ENCODE measurements at places on chromosomes 2 and 18. TPM values are rescaled to one million over a fixed set of nuclear protein-coding genes. Genes with fewer than 3 reads are reported as not detected.
A peak's percentile ranks its signal among the peaks of the same experiment; 100 is the strongest.

DNA sequence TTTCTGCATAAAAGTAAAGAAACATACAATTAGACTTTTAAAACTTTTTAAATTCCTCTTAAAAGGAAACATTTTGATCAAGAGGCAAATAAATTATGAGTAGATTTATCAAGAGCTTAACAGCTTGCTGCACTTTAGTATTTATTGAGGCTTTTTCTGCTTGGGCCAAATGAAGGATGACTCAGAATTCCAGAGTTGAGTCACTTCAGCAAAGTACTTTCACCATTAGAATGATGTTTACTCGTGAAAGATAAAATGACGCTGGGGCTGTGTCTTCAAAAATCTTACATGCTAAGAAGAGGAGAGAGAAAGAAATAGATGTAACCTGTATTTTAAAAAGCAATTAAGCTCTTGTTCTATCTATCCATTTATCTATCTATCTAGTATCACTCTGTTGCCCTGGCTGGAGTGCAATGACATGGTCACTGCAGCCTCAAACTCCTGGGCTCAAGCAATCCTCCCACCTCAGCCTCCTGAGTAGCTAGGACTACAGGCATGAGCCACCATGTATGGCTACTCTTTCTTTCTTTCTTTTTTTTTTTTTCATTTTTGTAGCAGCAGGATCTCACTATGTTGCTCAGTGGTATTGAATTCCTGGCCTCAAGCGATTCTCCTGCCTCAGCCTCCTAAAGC, 75.3 kb upstream of the RIOK3 start:
- DNase-seq, result peak; percentile 67
- H3K4me3 ChIP-seq, result peak overlapping the region; percentile 25
- peak overlapping the region; percentile 81 for H3K27ac ChIP-seq
- peaks cover 16% of the 10 kb centered on the region for H3K4me1 ChIP-seq

The GAREM1 gene
- total RNA-seq, result not detected

- peaks cover 4% of the 10 kb centered on the region for H3K27me3 ChIP-seq
- peaks cover 8% of the 10 kb centered on the region for H3K4me1 ChIP-seq
- no peaks in the 10 kb centered on the region for H3K36me3 ChIP-seq
- peak overlapping the region; percentile 43 for H3K27ac ChIP-seq
- no peak overlapping the region for H3K4me3 ChIP-seq
- no peak for DNase-seq
Observed at GRCh38 chr2:207632575-207633493, 7.6 kb upstream of the METTL21A start.

DNA sequence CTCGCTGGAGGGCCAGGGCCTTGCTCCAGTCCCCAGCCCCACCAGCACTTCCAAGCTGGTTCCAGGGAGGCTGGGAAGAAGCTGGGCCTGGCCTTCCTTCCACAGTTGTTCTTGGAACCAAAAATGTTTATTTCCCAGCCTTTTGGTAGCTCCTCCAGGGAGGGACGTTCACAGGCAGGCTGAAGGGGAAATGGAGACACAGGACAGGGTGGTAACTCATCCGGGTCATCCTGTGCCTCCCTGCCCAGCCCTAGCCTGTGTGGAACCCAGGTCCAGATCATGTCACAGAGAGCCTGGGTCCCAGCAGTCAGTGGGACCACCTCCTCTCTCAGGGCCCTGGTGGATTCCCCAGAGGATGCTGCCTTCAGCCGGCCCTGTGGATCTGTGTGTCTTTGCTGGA, 12.5 kb upstream of the ARMC9 start:
- no peaks in the 10 kb centered on the region for H3K4me1 ChIP-seq
- H3K27me3 ChIP-seq, result peaks cover 19% of the 10 kb centered on the region
- no peak overlapping the region for H3K27ac ChIP-seq
- no peak overlapping the region for H3K4me3 ChIP-seq
- no peaks in the 10 kb centered on the region for H3K36me3 ChIP-seq

- peak overlapping the region; percentile 51 for H3K4me3 ChIP-seq
- H3K36me3 ChIP-seq, result peaks cover 57% of the 10 kb centered on the region
- H3K27me3 ChIP-seq, result no peaks in the 10 kb centered on the region
- DNase-seq, result peak; percentile 66
- H3K27ac ChIP-seq, result peak overlapping the region; percentile 42
Observed at GRCh38 chr2:130376433-130377293, 20.8 kb downstream of the PTPN18 start.

DNA sequence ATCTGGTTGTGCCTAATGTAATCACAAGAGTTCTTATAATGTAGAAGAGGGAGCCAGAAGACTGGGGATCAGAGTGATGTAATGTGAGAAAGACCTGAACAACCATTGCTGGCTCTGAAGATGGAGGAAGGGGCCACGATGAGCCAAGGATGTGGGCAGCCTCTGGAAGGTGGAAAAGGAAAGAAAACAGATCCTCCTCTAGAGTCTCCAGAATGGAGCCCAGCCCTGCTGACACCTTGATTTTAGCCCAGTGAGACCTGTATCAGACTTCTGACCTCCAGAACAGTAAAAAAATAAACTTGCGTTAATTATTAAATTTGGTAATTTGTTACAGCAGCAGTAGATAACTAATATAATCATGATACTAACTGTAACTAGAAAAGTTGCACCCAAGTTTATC, 3.1 kb downstream of the RBKS start:
- H3K4me1 ChIP-seq, result peaks cover 31% of the 10 kb centered on the region
- H3K4me3 ChIP-seq, result no peak overlapping the region
- no peak for DNase-seq
- H3K27ac ChIP-seq, result no peak overlapping the region

DNA sequence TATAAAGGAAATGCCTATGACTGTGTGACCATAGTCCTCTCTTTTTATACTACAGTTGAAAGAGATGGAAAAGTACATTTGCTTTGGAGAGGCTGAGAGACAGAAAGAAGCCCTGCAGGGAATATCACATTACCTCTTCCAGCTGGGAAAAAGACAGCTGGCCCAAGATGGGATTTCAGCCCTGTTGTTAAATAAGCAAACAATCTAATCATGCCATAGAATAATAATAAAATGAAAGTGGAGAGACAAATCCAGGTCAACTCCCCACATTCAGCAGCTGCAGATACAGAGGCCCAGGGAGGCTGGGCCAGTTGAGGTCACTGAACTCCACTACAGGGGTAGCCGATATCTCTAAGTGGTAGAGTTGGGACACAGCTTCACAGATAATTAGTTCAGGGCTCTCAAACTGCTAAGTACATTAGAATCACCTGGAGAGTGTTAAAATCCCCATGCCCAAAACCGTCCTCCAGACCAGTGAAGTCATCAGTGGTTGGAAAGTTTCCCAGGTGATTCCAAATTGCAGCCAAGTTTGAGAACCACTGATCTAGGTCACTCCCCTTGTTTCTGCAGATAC, 81.9 kb downstream of the MOGAT1 start:
- H3K27ac ChIP-seq, result no peak overlapping the region
- H3K4me1 ChIP-seq, result peaks cover 16% of the 10 kb centered on the region
- no peak overlapping the region for H3K4me3 ChIP-seq
- DNase-seq, result no peak

DNA sequence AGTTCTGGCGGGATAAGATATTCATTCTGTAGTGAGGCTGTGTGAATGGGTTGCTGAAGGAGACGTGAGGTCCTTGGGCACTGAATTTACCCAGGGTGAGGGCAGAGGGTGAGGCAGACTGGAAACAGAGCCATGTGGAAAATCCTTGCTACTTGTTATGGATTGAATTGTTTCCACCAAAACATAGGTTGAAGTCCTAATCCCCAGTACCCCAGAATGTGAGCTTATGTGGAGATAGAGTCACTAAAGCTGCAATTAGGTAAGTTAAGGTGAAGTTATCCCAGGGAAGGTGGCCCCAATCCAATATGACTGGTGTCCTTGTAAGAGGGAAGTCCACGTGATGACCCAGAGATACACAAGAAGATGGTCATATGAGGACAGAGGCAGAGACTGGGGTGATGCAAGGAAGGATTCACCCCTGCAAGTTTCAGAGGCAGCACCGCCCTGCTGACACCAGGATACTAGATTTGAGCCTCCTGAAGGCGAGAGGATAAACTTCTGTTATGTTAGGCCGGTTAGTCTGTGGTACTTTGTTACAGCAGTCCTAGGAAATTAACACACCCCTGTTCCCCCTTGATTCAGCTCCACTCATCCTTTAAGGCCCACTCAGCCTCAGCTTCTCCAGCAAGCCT, 289.4 kb upstream of the MEX3C start:
- no peak for DNase-seq
- no peak overlapping the region for H3K27ac ChIP-seq
- no peaks in the 10 kb centered on the region for H3K4me1 ChIP-seq
- no peak overlapping the region for H3K4me3 ChIP-seq
- H3K36me3 ChIP-seq, result no peaks in the 10 kb centered on the region
- no peaks in the 10 kb centered on the region for H3K27me3 ChIP-seq

DNA sequence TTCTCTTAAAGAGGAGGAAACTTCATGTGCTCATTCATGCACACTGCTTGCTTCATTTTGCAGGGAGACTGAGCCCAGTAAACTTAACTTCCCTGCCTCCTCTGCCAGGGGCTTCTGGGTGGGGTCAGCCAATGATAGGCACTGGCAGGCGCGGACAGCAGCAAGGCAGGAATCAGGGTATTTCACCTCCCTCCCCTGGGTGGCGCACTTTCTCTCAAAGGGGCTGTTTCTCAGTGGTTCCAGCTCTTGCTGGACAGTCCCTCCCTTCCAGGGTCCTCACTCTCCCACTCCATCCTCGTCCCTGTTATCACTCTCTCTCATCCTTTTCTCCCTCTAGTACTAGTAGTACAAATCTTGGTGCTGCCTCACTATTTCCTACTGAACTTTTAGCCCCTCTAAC, 320.5 kb upstream of the ZNF521 start:
- H3K4me3 ChIP-seq, result no peak overlapping the region
- H3K36me3 ChIP-seq, result no peaks in the 10 kb centered on the region
- H3K27ac ChIP-seq, result no peak overlapping the region
- DNase-seq, result no peak
- H3K4me1 ChIP-seq, result no peaks in the 10 kb centered on the region
- no peaks in the 10 kb centered on the region for H3K27me3 ChIP-seq

The MAPK4 gene
- not detected for total RNA-seq

The TMEM178A gene
- total RNA-seq, result not detected

- no peaks in the 10 kb centered on the region for H3K27me3 ChIP-seq
- no peaks in the 10 kb centered on the region for H3K4me1 ChIP-seq
- no peak overlapping the region for H3K27ac ChIP-seq
Observed at GRCh38 chr18:27619906-27620305, 434.8 kb upstream of the CHST9 start.

- H3K27me3 ChIP-seq, result peaks cover 19% of the 10 kb centered on the region
- H3K4me3 ChIP-seq, result no peak overlapping the region
- peaks cover 3% of the 10 kb centered on the region for H3K36me3 ChIP-seq
- H3K4me1 ChIP-seq, result peaks cover 2% of the 10 kb centered on the region
Observed at GRCh38 chr18:33579349-33580215, 1.6 kb downstream of the ASXL3 start.

The LYG2 gene
- total RNA-seq, result not detected

GRCh38 chr2:151260573-151261230, 961 bp downstream of the RBM43 start:
- peak overlapping the region; percentile 99 for H3K27ac ChIP-seq
- no peak for DNase-seq
- peaks cover 2% of the 10 kb centered on the region for H3K27me3 ChIP-seq

- H3K36me3 ChIP-seq, result peaks cover 38% of the 10 kb centered on the region
- no peaks in the 10 kb centered on the region for H3K27me3 ChIP-seq
- no peak overlapping the region for H3K4me3 ChIP-seq
- no peak for DNase-seq
Observed at GRCh38 chr2:143611336-143611735, 482.1 kb downstream of the ARHGAP15 start.

GRCh38 chr2:222760301-222760897, 88.9 kb downstream of the MOGAT1 start:
- peaks cover 8% of the 10 kb centered on the region for H3K27me3 ChIP-seq
- no peak for DNase-seq
- peaks cover 2% of the 10 kb centered on the region for H3K4me1 ChIP-seq
- no peak overlapping the region for H3K4me3 ChIP-seq

- H3K27me3 ChIP-seq, result peaks cover 2% of the 10 kb centered on the region
- H3K36me3 ChIP-seq, result no peaks in the 10 kb centered on the region
- no peak for DNase-seq
Observed at GRCh38 chr2:191907545-191907944, 60.7 kb upstream of the CAVIN2 start.

- H3K36me3 ChIP-seq, result no peaks in the 10 kb centered on the region
- H3K27ac ChIP-seq, result no peak overlapping the region
- no peak overlapping the region for H3K4me3 ChIP-seq
- H3K27me3 ChIP-seq, result peaks cover 3% of the 10 kb centered on the region
- no peaks in the 10 kb centered on the region for H3K4me1 ChIP-seq
- no peak for DNase-seq
Observed at GRCh38 chr2:151729837-151730236, 4.4 kb downstream of the NEB start.

GRCh38 chr18:3367491-3368091, 82.4 kb upstream of the TGIF1 start:
- no peak overlapping the region for H3K4me3 ChIP-seq
- H3K27ac ChIP-seq, result no peak overlapping the region
- no peaks in the 10 kb centered on the region for H3K4me1 ChIP-seq
- H3K36me3 ChIP-seq, result no peaks in the 10 kb centered on the region
- DNase-seq, result no peak

- peaks cover 84% of the 10 kb centered on the region for H3K27me3 ChIP-seq
- no peak for DNase-seq
- peaks cover 9% of the 10 kb centered on the region for H3K4me1 ChIP-seq
Observed at GRCh38 chr2:113276216-113276760, 2.4 kb downstream of the PAX8 start.

DNA sequence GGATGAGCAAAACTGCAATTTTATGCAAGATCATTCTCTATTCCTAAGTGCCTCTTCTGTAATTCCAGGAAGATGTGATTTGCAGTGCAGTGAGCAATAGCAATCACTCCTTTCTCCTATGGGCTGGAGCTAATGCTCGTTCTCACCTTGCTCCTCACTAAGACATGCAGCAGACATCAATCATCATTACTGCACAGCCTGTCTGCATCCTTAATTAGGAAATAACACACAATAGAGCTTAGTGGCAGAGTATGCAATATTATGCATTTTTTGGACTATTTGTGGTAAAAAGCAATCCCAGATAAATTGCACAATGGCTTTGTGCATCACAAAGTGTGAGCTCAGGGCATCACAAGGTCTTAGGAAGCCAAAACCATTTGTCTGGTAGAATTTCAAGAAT, 32.6 kb upstream of the RAPH1 start:
- DNase-seq, result no peak
- H3K27ac ChIP-seq, result no peak overlapping the region
- H3K4me1 ChIP-seq, result peaks cover 6% of the 10 kb centered on the region
- no peaks in the 10 kb centered on the region for H3K36me3 ChIP-seq
- H3K27me3 ChIP-seq, result peaks cover 30% of the 10 kb centered on the region
- no peak overlapping the region for H3K4me3 ChIP-seq

GRCh38 chr2:4528773-4529172, 825.4 kb downstream of the DCDC2C start:
- H3K4me3 ChIP-seq, result no peak overlapping the region
- no peaks in the 10 kb centered on the region for H3K36me3 ChIP-seq
- no peaks in the 10 kb centered on the region for H3K4me1 ChIP-seq

The USP37 gene
- 45.5 TPM for total RNA-seq

- H3K27ac ChIP-seq, result no peak overlapping the region
- peaks cover 2% of the 10 kb centered on the region for H3K4me1 ChIP-seq
- H3K4me3 ChIP-seq, result no peak overlapping the region
- DNase-seq, result no peak
- H3K27me3 ChIP-seq, result peaks cover 3% of the 10 kb centered on the region
Observed at GRCh38 chr2:102053096-102053495, 61.3 kb downstream of the IL1R2 start.

- H3K36me3 ChIP-seq, result peaks cover 16% of the 10 kb centered on the region
- no peaks in the 10 kb centered on the region for H3K27me3 ChIP-seq
- H3K4me1 ChIP-seq, result no peaks in the 10 kb centered on the region
- no peak overlapping the region for H3K4me3 ChIP-seq
Observed at GRCh38 chr2:159773426-159773825, 24.6 kb downstream of the CD302 start.

Measured in activated CD4-positive, alpha-beta T cell treated with anti-CD3 and anti-CD28 coated beads, Interleukin-2, amount 10 ng/mL, durations not matched to agents 24 days and 14 days (primary cell).